ENCODE measurements at places on chromosomes 12 and 14.
A peak's percentile ranks its signal among the peaks of the same experiment; 100 is the strongest.

GRCh38 chr12:28130625-28131598, 59.3 kb upstream of the CCDC91 start:
- DNase-seq: no peak

GRCh38 chr14:42187846-42188245, 581.2 kb downstream of the LRFN5 start:
- DNase-seq: no peak

DNA sequence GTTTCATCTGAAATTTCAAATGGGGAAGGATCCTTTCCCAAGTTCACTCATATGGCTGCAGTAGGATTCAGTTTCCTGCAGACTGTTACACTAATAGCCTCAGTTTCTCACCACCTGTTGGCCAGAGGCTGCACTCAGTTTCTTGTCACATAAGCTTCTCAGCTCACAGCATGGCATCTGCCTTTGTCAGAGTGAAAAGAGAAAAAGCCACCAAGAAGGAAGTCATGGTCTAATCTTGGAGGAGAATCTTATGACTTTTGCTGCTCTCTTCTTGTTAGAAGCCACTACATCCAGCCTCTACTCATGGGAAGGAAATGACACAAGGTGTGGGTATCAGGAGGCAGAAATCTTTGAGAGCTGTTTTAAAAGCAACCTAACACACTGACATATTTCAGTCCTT, 39.4 kb upstream of the BTG1 start:
- no peak for DNase-seq

GRCh38 chr12:38389614-38390013, 73.0 kb downstream of the ALG10B start:
- no peak for DNase-seq

GRCh38 chr14:72945356-72946027, 19.2 kb downstream of the DCAF4 start:
- DNase-seq: no peak

DNA sequence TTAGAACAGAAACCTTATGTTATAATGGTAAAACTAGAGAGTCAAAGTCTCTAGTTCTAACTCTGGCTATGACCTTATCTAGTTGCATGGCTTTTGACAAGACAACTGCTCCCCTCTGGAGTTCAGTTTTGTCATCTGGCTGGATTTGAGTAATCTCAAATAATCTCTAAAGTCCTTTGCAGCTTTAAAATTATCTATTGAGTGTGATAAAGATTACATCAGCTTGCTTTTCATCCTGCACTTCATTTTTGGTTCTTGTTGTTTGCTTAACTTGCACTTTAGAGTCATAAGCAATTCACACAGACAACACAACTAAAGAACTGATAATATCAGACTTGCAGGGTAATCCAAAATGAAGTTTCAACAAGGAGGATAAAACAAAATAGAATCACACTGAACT, 2.3 kb downstream of the AKAP5 start:
- no peak for DNase-seq

- no peak for DNase-seq
Measured at GRCh38 chr14:60212503-60213371, 36.3 kb upstream of the PPM1A start.

GRCh38 chr12:26690601-26691000, 142.4 kb downstream of the ITPR2 start:
- no peak for DNase-seq

DNA sequence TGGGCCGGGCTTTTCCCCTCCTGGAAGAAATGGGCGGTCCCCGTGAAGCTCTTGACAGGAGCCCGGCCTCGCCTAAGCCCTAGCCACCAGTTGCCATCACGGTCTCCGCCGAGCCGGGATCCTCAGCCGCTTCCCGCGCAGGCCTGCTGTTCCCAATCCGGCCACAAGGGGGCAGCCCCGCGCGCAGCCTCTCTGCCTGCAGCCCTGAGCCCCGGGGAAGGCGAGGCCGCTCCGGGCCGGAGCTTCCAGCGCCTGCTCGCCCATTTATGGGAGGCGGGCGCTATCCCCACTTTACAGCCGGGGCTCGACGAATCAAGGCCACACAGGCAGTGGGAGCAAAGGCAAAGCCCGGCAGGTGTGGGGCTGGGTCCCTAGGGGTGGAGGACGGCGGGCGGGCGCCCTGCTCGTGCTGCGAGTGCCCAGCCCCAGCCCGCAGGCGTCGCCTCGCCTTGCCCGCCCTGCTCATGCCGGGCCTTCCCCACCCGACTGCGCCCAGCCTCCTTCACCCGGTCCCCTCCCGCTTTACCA, 61.5 kb downstream of the LGMN start:
- no peak for DNase-seq

GRCh38 chr12:112979041-112979680, 842 bp downstream of the OAS2 start:
- no peak for DNase-seq

GRCh38 chr12:52121824-52122539, 42.5 kb downstream of the SMIM41 start:
- peak; percentile 48 for DNase-seq

GRCh38 chr14:102579696-102580549, 12.5 kb upstream of the RCOR1 start:
- DNase-seq: no peak

DNA sequence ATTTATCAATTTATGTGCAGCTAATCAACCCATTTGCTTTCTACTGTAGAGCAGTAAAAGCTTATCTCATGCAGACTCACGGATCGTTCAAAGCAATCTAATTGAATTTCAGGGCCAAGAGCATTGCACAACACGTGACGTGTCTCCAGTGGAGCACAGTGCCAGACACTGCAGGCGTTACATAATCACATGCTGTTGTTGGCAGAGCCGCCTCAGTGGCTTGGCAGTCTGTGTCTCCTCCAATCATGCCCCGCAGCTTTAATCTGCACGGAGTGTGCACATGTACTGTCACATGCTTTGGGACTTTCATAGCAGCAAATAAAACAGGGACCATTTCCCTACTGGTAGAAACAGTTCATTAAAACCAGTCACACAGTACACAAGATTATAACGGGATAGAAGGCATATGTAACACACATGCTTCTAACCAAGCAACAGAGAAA, 309.3 kb downstream of the ITPR2 start:
- DNase-seq: no peak

DNA sequence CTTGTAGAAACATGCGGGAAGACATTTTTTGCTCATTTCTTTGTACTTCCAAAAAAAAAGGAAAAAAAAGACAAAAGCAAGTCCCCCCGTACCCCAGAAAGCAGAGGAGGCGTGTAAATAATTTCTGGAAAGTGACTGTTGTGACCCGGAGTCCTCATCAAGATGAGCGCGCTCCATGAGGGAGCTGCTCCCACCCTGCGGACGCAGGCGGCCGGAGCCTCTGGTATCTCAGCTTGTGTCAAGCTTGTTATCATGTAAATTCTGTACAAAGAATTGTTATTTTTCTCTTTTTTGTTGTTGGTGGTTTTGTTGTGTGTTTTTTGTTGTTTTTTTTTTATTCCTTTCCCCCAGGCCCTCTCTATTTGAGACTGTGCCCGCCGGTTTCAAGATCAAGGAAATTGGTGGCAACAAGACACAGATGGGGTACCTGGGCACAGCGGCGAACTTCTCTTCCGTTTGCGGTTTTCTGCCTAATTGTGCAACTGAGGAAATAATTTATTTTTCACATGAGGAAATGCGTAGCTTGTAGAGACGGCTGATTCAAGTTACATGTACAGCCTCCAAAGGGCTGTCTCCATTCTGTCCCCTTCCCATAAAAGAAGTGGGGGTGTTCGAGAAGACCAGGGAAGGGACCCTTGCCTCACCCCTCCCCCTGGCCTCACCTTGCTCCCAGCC, 27.0 kb downstream of the HPD start:
- no peak for DNase-seq

DNA sequence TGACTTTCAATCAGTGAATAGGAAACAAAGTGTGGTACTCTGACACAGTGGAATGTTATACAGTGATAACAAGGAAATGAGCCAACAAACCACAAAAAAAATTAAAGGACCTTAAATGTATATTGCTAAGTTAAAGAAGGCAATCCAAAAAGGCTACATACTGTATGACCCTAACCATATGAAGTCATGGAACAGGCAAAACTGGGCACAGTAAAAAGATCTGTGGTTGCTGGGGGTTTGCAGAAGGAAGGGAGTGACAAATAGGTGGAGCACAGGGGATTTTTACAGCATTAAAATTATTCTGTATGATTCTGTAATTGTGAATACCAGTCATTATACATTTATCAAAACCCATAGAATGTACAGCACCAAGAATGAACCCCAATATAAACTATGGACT, 112.6 kb downstream of the KCNC2 start:
- DNase-seq: no peak

GRCh38 chr12:115209230-115209629, 525.3 kb upstream of the TBX3 start:
- DNase-seq: no peak
